ENCODE measurements at places on chromosomes 2 and 18.

DNA sequence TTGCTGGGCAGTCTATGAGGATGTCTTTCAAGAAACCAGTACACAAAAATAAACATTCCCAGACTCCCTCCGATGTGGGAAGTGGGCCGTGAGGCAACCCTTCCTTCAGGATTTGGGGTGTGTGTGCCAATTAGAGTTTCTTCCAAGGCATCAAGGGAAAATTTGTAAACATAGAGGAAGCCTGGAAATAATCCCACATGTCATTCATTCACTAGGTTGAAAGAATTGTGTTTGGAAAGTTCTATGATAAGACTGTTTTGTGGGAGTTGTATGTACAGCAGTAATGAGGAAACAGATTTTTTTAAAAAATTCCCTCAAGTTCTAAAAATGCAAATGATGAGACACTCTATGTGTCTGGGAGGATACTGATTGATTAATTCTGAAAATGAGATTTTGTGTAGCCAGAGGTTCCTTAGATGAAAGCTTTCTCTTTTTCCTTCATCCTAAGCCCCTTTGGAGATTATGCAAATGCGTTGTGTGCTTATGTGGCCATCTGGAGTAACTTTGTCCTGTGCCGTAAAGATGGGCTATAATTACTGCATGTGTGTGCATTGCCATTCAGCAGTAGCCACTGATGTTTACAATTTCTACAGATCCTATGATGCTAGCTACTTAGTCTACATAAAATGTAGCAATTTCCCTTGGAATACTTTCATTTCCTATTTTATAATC, 107.8 kb upstream of the TPO start:
- DNase-seq = no peak

DNA sequence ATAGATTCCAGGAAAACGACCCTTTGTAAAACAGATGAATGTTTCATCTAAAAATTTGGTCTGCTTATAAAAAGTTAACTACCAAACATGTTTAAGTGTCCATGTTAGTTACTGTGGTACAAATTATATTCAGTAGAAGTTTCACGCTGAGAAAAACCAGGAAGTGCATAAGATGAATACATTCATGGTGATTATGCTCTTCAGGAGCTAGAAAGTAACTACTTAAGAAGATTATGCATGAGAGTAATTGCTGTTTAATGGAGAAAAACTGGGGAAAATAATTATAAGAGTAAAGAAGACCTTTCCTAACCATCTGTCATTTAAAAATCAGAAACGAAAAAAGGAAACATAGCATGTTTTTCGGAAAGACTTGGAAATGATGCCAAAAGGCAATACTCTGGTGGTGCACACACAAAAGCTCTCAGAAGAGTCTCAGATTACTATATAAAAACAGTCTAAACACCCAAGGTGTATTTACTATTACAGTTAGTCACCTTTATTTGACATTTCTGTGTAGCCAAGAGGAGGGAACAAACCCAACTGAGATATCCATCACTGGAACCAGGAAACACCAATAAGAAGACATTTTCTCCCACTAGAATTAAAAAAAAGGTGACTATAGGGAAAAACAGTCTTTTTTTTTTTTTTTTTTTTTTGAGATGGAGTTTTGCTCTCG, 38.8 kb upstream of the METTL21A start:
- DNase-seq = no peak

- no peak for DNase-seq
Observed at GRCh38 chr18:32735781-32736180, 37.0 kb downstream of the KLHL14 start.

DNA sequence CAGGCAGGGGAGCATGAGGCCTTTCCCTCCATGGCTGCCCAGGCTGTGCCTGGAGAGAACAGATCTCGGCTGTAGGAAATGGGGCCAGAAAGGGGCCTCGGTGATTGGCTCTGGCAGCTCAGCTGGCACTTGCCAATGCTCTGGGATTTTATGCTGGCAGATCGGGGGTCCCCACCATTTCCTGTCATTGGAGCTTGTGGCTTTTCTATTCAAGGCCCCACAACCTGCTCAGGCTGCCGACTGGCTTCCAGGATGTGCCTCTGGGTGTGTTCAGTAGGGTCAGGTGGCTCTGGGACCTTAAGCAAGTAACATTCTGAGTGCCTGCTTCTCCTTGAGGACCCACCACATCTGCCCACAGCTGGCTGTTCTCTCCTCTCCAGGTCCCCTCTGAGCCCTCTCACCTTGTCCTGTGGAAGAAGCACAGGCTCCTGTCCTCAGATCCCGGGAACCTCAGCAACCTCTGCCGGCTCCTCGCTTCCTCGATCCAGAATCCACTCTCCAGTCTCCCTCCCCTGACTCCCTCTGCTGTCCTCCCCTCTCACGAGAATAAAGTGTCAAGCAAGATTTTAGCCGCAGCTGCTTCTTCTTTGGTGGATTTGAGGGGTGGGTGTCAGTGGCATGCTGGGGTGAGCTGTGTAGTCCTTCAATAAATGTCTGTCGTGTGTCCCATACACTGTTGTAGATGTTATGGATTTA, 4.2 kb downstream of the GNLY start:
- DNase-seq = no peak

- peak; percentile 44 for DNase-seq
Observed at GRCh38 chr18:50194631-50195532, at the start of gene MYO5B. MYO5B (minus strand) TSS chr18:50195147; CDS start chr18:50194793, 354 bp downstream.

DNA sequence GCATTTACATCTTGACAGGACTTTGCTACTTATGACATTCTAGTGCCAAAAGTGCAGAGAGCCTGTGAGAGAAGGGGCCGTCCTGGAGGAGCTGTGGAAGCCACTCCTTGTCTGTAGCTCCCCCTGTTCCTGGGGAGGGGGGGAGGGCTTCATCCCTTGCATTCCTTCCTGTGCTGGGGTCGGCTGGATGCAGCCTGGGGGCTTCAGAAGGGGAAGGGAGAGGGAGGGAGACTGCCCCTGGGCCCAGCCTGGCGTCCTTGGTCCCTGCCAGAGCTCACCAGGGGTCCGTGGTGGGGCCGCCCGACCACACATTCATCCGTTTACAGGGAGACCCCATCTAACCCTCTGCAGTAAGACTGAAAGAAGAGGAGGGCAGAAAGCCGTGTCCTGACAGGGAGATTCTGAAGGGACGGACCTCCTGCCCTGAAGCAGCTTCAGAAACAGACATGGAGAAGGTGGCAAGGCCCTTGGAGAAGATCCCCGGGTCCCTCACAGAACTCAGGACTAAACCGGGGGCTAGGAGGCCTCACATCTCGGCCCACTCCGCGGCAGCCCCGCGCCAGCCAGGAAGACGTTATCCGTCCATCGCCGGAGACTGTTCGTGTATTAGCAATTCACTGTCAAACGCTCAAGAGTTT, 258.3 kb upstream of the SALL3 start:
- DNase-seq = no peak

GRCh38 chr2:19667085-19667484, 234.7 kb downstream of the TTC32 start:
- no peak for DNase-seq

DNA sequence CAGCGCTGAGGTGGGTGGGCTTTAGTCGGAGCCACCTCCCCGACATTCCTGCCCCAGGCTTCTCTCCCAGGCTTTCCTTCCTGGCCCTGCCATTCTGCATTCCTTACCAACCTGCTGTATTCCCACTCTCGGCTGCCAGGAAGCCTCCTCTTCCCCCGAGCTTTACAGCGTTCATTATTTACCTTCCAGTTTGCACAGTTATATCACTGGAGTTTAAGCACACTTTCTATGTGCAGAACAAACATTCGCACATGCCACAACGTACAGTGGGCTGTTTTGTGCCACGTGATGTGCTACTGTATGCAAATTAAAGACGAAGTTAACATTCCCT, 246.3 kb downstream of the SOX11 start:
- DNase-seq = no peak

DNA sequence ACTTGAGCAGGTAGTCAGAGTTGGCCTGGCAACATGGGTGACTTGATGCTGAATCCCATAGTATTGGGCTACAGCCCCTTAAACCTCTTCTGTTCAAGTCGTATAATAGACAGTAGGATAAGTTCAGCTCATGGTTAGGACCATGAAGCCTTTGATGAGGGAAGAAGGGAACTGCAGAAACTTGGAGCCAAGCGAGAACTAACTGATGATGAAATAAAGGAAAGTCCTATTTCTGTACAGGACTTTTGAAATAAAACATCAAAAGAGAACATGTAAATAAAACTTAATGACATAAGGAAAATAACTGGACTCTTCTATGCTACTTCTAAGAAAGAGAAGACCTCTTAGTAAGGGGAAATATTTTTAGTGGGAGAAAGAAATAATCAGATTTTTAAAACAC, 51.2 kb upstream of the UGP2 start:
- no peak for DNase-seq

DNA sequence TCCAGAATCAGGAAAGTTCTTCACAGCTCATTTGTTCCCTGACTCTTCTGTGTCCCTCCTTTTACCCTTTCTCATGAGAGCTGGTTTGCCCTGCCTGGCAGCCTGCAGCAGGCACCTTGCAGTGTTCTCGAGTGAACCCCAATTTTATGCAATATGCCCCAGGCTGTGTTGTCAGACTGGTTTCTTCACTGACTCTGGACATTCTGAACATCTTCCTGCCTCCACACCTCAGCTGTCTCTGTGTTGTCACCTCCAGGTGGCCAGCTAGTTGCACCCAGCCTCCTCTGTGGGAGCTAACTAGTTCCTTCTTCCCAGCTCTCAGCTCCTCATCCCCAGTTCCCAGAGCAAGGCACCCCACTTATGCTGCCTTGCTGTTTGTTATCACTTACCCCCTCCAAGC, 5.5 kb downstream of the SETBP1 start:
- no peak for DNase-seq

- DNase-seq = no peak
Observed at GRCh38 chr2:129849559-129850160, 129.8 kb upstream of the RAB6C start.

- no peak for DNase-seq
Observed at GRCh38 chr2:97911206-97911921, 84.4 kb downstream of the TMEM131 start.

- DNase-seq = no peak
Observed at GRCh38 chr2:114261366-114261765, 181.1 kb upstream of the DPP10 start.

DNA sequence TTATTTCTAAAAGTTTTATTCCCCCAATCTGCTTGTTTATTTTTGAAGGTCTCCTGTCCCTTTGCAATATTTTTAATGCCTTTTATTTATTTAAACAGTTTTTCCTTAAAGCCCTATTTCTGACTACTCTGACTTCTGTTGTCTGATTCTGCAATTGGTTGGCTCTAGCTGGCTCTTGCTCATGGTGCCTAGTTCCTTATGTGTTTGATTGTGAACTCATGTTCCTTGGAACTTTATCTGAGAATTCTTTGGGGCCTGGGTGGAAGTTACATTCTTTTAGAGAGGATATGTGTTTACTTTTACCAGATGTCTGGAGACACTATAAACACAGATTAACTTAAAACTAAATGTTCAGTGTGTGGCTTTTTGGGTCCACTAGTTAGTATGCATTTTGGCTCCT, 175.9 kb downstream of the DYSF start:
- no peak for DNase-seq

GRCh38 chr2:158305501-158305900, 151.1 kb downstream of the CCDC148 start:
- DNase-seq = no peak

DNA sequence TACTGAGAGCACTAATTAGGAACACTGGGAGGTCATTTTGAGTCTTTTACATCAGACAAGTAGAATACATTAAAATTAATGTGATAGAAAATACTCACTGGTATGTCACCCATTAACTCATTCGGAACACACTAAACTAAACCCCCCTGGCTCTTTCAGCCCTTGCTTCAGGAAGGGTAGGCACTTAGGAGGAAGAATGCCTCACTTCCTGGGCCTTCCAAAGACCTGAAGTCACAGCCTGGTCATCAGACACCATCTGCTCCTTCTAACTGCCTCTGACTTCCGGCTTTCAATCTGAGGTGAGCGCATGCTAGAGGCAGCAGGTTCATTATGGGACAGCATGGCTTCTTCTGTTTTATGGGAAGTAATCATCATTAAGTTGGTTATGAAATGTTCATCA, 451.4 kb downstream of the PID1 start:
- DNase-seq = no peak

- DNase-seq = no peak
Observed at GRCh38 chr18:58241877-58242276, 197.9 kb downstream of the NEDD4L start.

GRCh38 chr2:233945146-233945545, 28.0 kb downstream of the TRPM8 start:
- DNase-seq = no peak

GRCh38 chr18:62566199-62566598, 43.4 kb downstream of the ZCCHC2 start:
- DNase-seq = peak; percentile 17

GRCh38 chr2:134425724-134426496, 172.0 kb downstream of the MGAT5 start:
- no peak for DNase-seq

GRCh38 chr2:11100130-11100529, 55.1 kb upstream of the SLC66A3 start:
- DNase-seq = no peak

DNA sequence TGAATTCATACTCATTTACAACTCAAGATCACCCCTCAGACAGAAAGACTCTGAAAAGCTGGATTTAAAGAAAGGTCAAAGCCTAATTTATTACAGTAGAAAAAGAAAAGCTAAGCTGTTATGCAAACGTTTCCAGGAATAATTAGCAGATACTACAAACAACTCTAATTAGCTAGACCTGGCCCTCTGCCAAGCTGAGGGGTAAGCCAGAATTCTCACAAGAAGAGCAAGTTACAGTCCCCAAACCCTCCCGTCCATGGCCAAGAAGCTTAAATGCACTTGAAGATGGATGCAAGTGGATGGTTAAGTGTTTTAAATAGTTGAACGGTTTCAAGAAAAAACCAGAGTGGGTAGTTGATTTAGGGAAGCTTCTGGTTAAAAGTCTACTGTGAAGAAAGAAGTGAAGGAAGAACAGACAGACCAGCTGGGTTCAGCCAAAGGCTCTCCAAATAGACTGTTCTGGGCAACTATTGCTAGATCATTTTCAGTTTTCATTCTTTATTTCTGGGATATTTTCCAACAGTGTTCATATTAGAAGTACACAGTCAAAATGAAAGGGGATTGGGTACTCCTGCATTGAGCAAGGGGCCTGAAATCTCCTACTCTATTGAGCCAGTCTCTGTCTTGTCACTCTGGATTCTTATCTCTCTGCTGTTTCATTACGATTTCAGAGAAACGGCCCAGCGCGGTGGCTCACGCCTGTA, 4.8 kb downstream of the LMAN2L start:
- DNase-seq = no peak

All from activated CD4-positive, alpha-beta T cell treated with anti-CD3 and anti-CD28 coated beads, Interleukin-2, amount 50 U/mL, for 1 hour (primary cell).